ENCODE measurements at places on chromosomes 5 and 9. TPM values are rescaled to one million over a fixed set of nuclear protein-coding genes. Genes with fewer than 3 reads are reported as not detected.

DNA sequence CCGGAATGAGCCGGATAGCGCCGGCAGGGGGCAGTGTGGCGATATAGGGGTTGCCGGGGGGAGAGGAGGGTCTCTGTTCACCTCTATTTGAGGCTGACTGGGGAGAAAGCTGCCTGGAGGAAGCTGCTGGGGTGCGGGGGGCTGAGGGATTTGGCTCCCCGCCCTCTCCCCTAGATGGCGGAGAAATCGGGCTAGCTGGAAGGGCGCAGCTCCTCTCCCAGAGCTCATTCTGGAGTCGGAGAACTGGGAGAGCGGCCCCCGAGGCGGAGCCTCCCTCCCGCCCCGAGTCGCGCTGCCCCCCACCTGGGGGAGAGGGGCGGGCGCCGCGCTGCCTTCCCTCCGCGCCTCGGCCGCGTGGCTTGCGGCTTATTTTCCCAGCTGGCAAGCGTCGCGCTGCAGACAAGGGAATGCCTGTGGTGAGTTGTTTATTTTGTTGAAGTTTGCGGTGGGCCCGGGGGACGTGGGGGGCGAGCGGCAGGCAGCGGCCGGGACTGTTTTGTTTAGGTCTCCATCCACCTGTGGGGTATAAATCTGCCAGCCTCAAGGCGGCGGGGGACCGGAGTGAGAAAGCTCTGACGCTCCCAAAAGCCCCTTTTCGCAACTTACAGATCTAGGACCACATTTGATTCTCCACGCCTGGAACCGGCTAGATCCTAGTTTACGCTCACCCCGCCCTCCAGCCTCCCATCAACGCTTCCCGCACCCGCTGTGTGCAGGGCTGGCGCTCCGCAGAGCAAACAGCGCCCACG is 4.1 kb upstream of the RGMB start:
- peak; percentile 3 for DNase-seq

- DNase-seq, result no peak
Observed at GRCh38 chr9:16928179-16928945, 57.9 kb upstream of the BNC2 start.

GRCh38 chr5:98248949-98249348 is 524.5 kb upstream of the RGMB start:
- DNase-seq, result no peak

DNA sequence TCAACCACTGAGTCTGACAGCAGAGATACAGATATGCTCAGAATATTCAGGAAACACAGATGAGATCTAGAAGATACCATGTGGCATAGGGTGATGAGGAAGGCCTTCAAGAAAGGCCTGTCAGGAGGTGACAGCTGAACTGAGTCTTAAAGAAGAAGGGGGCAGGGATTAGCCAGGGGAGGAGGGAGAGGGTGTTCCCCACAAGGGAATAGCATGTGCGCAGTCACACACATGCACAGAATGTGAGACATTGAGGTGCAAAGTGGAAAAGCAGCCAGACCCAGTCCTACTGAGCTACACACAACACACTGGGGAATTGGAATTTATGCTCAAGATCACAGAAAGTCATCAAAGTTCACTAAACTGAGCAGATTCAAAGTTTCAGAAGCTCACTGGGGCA is 3.0 kb upstream of the SLC25A48 start:
- no peak for DNase-seq

DNA sequence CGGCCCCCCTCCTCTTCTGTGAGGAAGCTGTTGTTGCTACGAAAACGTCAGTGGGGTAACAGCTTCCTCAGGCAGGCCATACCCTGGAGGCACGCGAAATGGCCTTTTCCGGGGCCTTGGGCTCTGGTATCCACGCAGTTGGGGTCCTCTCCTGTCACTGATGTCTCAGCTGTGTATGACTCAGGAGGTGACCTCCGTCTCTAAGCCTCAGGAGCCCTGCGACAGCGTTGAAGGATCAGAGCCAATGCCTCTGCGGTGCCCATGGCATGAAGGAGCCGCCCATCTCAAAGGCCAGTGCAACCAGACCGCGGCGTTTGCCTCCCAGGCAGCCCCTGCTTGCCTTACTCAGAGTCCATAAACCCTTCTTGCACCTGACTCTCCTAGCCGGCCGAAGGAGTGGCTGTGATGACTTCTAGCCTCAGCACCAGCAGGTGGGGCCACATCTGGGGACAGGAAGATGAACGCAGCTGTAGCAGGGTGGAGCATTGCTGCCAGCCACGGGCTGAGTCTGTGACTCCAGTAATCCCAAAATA is 1.0 kb upstream of the MXD3 start:
- no peak for DNase-seq

DNA sequence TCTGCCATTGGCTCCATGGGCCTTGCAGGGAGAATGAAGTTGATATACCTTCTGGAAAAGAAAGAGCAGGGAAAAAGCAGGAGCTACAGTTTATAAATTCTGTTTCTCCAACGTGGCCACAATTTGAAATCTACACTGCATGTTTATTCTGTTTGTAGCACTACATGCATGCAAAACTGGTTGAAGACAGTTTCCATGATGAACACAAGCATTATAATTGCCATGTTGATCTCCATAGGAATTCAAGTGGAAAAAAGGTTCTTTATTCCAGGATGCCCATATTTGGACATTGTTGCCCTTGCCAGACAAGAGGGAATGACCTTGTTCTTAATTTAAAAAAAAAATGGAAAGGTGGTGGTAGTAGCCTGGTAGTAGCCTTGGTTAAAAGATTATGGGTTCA is 69.2 kb upstream of the PALM2AKAP2 start:
- DNase-seq, result no peak

GRCh38 chr5:143398451-143399237 is 4.8 kb downstream of the NR3C1 start:
- DNase-seq, result no peak

- no peak for DNase-seq
Observed at GRCh38 chr5:76499507-76500161, 96.5 kb downstream of the IQGAP2 start.

- DNase-seq, result no peak
Observed at GRCh38 chr5:67173959-67174358, 22.6 kb downstream of the CD180 start.

GRCh38 chr5:180823940-180824629 is 21.5 kb upstream of the MGAT1 start:
- no peak for DNase-seq

DNA sequence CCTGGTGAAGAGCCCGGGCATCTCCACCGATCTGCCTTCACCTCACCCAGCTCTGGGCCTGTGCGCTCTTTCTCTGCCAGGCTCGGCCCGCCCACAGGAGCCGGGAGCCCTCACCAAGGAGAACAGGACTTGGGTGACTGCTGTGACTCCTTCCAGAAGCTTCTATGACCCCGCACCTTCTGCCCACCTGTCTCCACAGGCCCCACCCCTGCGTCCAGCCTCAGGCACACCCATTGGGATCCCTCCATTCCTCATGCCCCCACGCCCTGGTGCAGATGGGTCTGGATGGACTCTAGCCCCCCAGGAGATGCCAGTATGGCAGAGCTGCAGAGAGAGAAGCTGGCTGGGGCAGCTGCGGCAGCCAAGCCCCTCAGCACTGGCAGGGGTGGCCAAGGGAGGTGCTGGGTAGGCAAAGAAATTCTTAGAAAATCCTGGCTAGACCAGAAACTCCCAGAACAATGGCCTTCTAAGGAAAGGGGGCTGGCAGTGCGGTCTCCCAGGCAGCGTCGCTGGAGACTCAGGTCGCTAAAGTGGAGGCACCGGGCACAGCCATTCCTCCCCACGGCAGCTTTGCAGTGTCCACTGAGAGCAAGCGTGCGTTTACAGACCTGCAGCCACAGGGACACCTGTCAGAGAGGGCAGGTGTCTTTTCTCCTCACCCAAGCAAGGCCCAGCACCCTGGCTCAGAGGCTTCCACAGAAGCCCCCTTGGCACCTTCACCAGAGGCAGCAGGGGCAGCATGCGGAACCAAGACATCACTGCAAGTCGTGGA is 17.3 kb downstream of the LPCAT1 start:
- no peak for DNase-seq

DNA sequence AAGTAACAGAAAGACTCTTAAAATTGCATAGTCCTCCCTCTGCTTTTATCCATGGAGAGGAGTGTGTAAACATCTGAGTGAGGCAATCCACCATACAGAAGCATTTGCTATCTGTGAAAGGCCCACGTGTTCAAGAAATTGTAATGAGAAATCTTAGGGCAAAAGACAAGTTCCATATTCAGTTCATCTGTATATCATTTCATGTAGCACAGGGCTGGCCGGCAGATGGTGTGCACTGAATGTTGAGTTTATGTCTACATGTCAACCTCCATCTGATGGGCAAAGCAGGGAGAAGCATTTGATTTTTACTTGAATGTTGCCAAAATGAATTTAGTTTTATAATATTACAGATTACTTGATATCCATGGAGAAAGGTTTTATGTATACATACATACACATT is 179.5 kb upstream of the RAD23B start:
- DNase-seq, result no peak

- no peak for DNase-seq
Observed at GRCh38 chr5:90479611-90480385, 5.1 kb downstream of the POLR3G start.

- DNase-seq, result no peak
Observed at GRCh38 chr5:174675110-174675509, 49.3 kb upstream of the MSX2 start.

GRCh38 chr5:90191352-90192045 is 218.1 kb downstream of the CETN3 start:
- no peak for DNase-seq

DNA sequence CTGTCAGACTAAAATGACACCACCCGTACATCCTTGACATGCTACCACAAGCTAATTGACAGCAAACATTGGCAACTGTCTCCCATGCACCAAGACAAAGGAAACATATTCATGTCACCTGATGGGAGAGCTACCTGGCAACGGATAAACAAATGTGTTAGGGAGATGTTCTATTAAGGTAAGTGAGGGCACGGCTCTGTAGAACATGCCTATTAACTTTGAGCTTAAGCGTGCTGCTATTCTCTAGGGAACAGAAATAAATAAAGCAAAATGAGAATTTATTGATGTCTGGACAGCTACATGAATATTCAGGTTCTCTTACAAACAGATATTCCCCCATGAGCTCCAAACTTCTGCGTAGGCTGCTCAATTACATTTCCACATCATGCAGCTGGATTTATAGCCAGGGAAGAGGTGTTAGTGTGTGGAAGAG is 361.4 kb upstream of the RFX3 start:
- no peak for DNase-seq

GRCh38 chr5:150301170-150301505 is 1.6 kb downstream of the ARSI start:
- DNase-seq, result no peak

GRCh38 chr9:86185872-86186271 is 73.6 kb downstream of the C9orf153 start:
- no peak for DNase-seq

DNA sequence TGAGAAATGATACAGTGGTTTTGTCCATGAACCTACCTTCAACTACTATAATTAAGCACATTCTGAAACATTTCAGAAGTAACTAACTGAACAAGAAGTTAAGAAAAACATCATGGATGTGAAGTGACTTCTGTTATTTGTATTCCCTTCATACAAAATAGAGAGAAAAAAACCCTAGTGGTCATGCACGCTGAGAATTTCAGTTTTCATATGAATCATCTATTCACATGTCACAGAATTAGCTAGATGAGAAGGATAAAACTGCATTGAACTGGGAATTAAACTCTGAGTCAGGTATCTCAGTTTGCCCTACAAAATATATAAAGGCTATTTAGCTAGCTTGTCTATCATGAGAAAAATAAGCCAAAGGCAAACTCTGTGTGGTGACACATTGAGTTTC is 451.8 kb upstream of the FTMT start:
- DNase-seq, result no peak

DNA sequence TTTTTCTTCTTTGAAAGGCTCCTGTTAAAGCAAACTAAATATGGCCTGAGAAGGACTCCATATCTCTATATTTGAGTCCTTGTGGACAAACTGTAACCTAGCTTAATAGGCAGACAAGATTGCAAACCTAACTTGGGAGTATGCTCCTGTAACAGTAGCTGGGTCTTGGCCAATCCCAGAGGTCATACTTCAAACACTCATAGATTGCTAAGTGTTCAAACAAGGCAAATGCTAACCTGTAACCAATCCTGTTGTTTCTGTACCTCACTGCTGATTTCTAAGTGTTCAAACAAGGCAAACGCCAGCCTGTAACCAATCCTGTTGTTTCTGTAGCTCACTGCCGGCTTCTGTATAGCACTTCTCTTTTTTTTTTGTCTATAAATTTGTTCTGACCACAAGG is 50.6 kb upstream of the CLK4 start:
- no peak for DNase-seq

Gene LMBRD2
- 7.3 TPM for polyA plus RNA-seq

Gene PTPRD
- not detected for polyA plus RNA-seq

Gene TAS2R1
- not detected for polyA plus RNA-seq

Gene PCDHGB7
- not detected for polyA plus RNA-seq

Gene DOCK2
- 42.4 TPM for polyA plus RNA-seq

Gene PDZD2
- polyA plus RNA-seq, result 0.37 TPM

Gene LIX1
- polyA plus RNA-seq, result not detected

Gene PRR16
- not detected for polyA plus RNA-seq

Gene SLC35A4
- polyA plus RNA-seq, result 73.3 TPM

Gene SHOC1
- not detected for polyA plus RNA-seq

Gene NUTM2G
- polyA plus RNA-seq, result 0.10 TPM

Gene FOXD1
- not detected for polyA plus RNA-seq

Gene HACD4
- polyA plus RNA-seq, result 6.5 TPM

Gene QRFP
- polyA plus RNA-seq, result not detected

Gene SPINK5
- polyA plus RNA-seq, result not detected

Gene POU5F2
- not detected for polyA plus RNA-seq

Gene TAF11L10
- not detected for polyA plus RNA-seq

Gene LHX3
- not detected for polyA plus RNA-seq

Gene RMRP
- polyA plus RNA-seq, result not detected

Gene TXNDC8
- polyA plus RNA-seq, result not detected

Measured in immature natural killer cell (primary cell).